ENCODE measurements at places on chromosomes 7 and 10.
A peak's percentile ranks its signal among the peaks of the same experiment; 100 is the strongest.

- DNase-seq, result no peak
Measured at GRCh38 chr7:141559961-141560360, 8.8 kb downstream of the AGK start.

DNA sequence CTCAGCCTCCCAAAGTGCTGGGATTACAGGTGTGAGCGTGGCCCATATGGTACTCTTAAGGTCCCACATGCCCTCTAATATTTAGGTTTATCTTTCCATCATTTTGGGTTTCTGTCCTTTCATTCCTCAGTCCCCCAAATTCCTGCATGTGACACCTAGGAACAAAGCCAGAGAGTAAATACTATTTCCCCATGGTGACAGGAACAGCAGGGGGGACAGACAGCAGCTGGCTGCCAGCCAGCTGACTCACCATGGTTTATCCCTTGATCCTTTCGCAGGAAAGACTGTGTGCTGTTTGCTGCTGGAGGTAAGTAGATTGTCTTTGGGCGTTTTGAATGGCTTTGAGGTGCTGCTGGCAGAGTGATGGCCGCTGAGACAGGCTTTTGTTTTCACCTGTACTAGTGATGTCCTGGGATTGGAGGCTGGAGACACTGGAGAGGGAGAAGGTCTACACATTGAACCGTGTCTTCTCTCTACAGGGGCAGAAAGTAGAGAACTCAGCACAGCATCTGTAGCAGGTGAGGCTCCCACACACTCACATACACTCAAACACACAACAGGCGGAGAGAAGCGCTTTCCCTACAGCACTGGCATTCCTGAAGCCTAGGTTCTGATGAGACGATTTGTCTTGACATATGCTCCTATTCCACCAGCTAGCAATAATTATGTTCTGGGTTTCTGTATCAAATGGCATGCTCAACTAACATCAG is 83.7 kb upstream of the EFCAB10 start:
- no peak for DNase-seq

DNA sequence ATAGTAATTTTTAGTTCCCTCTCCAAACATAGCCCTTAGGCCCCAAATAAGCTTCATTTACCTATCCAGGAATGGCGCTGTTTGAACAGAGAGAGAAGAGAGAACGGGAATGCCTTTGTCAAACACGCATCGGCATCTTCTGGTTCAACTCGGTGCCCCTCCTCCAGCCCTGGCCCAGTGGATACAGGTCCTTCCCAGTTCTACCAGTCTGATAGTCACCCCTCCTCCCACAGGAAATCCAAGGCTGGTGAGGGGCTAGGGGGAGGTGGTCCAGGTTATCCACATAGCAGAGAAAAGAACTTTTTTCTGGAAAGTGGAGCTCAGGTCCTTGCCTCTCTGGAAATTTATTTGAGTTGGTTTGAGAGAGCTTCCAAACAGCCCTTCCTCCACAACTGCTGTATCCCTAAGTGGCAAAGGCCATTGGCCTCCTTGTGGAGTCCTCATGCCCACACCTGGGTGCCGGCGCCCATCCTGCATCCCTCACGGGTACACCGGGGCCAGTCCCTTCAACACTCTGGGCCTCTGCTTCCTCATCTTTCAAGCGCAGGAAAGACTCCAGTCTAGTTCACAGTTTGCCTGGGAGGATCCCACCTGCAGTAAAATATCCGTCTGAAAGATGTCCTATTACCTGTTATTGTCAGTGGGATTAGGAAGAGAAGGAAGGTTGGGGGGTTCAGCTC is 287.4 kb downstream of the CELF2 start:
- no peak for DNase-seq

GRCh38 chr7:91373111-91373800 is 109.0 kb downstream of the FZD1 start:
- DNase-seq, result no peak

- DNase-seq, result no peak
Measured at GRCh38 chr10:79220307-79220706, 127.0 kb upstream of the PPIF start.

DNA sequence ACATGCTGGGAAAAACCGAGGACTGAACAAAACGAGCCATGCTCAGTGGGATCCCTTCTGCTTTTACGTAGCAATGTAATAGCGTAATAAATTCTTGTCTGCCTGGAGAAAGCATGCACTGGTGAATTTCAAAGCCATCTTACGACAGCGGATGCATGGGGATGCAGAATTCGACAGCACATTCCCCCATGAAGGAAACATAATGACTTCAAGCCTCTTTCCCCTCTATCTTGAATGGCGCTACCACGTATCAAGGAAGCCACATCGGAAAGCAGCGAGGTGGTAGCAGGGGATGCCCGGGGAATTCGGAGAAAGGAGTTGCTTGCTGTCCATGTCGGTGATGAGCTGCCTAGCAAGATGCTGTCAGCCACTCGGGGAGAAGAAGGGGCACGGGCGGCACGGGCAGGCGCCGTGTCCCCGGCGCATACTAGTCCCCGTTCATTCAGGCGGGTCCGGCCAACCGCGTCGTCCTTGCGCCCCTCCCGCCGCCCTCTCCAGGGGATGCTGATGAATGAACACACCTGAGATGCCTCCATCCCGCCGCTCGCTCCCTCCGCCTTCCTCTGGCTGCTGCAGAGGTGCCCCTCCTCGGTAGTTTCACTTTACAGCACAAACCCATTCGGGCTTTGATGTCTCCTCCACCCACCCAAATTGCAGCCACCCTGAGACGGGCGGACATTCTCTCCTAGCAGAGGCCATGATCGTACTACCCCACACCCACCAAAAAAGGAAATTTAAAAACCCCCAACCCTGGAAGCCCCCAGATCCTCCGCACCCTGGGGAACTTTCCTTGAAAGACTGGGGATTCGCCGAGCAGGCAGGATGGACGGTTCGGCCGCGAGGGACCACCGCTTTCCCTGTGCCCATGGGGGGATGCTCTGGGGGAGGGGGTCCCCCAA is 644 bp downstream of the SORBS1 start:
- DNase-seq, result peak; percentile 26

- no peak for DNase-seq
Measured at GRCh38 chr10:72746426-72747363, 54.8 kb downstream of the MCU start.

DNA sequence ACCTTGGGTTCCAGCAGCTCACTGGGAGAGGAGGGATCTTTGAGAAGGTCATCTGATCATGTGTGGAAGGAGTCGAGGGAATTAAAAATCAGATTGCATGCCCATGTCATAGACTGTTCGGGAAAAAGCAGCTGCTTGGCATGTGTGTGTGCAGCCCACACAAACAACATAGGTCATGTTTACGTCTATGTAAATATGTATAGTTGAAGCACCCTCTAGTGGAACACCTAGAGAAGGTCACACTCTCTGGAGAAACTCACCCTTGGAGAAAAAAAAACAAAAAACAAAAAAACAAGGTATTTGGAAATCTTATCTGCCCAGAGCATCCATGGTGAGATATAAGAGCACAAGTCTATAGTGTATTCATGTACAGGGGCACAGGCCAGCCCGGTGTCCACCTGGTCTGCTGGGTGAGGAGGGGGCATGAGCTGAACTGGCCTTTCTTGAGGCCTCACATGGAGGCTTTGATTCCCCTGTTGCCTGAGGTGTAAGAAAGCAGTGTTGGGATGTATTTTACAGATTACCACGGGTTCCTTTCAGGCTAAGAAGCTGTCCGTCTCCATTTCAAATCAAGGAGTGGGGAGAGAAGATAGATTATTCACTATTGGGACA is 98.0 kb downstream of the NPY start:
- no peak for DNase-seq

GRCh38 chr7:139620676-139621344 is 97.3 kb downstream of the CLEC2L start:
- peak; percentile 42 for DNase-seq

- DNase-seq, result no peak
Measured at GRCh38 chr7:43441231-43442130, 141.4 kb upstream of the STK17A start.

GRCh38 chr10:13790196-13790595 is 203.4 kb downstream of the PRPF18 start:
- DNase-seq, result no peak

- DNase-seq, result no peak
Measured at GRCh38 chr7:84701524-84702306, 485.1 kb downstream of the SEMA3D start.

DNA sequence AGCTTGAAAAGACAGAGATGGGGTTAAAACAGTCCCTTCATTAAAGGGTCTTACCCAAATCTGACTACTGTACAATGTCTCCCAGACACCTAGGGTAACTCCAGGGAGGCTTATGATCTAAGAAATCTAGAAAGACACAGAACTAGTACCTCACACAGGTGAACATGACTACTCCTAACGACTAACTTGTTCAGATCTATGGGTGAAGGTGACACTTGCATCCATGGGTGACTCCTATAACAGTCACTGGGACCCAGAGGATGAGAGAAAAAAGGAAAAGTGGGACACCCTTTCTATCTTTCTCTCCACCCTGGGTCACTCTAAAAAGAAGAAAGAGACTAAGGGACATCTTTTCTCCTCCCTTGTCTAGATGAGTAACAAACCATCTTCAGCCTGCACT is 19.2 kb downstream of the AKR1C8 start:
- no peak for DNase-seq

DNA sequence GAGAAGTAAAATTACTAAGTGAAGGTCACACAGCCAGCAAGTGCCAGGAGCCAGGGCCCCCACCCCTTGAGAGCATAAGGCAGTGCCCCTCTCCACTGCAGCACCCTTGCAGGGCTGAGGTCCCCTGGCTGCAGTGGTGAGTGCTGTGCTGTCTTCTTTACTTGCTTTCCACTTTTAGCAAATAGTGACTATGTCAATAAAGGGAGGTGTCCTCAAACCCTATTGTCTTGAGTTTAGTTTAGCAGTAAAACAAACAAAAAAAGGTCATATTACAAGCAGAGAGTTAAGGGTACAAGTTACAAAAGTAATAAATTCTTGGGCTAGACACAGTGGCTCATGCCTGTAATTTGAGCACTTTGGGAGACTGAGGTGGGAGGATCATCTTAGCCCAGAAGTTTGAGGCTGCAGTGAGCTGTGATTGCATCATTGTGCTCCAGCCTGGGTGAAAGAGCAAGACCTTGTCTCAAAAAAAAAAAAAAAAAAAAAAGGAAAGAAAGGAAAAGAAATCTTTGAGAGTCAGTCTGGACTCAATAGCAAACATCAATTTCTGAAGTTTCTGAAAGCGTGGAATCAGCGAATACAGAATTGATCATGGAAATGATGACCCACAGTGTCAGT is 39.0 kb upstream of the KIF5B start:
- DNase-seq, result no peak

- no peak for DNase-seq
Measured at GRCh38 chr10:74415146-74415839, 264.3 kb downstream of the ADK start.

DNA sequence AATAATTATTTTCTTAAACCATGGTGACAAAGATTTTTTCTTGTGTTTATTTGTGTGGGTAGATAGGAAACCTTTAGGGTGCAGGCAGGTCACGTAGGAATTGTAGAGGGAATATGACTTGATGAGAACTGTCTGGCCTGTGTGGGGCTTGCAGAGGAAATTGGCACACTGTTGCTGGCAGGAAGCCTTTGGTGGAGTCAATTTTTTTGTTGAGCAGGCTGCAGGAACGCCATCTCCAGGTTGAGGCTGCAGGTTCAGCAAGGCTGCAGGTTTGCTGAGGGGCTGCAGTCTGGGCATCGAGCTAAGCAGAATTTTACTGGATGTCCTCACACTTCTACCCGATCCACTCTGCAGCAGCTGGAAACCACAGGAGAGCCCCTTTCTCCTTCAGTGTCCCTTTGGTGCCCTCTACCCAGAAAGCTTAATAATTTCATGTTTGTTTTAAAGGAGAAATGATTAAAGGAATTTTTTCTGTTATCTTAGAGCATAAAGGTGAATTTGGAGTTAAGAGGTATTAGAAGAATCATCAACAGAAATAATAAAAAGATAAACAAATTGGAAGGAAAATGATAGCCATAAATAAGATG is 37.0 kb downstream of the TBC1D12 start:
- DNase-seq, result no peak

DNA sequence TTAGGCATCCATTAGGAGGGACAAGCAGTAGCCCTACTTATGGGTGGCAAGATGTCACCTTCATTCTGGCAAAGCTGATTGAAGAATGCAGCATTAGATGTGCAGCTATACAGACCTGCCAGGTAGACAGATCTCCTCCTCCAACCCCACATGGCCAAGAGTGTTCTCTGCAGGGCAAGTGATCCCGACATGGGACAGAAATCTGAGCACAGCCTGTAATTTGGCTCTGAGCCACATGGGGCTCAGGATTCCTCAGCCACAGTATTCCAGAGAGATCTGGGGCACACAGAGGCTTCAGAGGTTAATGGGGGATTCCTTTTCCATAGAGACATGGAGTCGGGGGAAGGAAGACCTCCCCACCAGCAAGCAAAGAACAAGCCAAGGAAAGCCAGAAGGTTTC is 58.7 kb upstream of the GDF10 start:
- no peak for DNase-seq

DNA sequence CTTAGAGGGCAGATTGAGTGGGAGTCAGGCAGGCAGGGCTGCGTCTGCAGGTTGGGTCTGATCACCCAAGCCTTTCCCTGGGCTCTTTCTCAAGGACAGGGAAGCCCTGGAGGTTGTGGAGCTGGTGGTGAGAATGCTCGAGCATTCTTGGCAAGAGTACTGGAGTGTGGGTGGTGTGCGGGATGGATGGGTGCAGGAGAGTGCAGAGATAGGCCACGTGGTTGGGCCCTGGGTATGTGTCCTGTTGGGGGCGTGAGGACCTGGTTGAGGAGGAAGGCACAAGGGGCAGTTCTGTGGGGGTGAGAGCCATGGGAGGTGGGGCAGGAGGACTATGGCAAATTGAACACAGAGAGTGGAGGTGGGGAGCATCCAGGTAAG is 135.9 kb downstream of the PTPN20 start:
- DNase-seq, result no peak

GRCh38 chr7:55657654-55658053 is 85.4 kb upstream of the VOPP1 start:
- DNase-seq, result no peak

- no peak for DNase-seq
Measured at GRCh38 chr10:69172241-69172982, 7.6 kb upstream of the SUPV3L1 start.

DNA sequence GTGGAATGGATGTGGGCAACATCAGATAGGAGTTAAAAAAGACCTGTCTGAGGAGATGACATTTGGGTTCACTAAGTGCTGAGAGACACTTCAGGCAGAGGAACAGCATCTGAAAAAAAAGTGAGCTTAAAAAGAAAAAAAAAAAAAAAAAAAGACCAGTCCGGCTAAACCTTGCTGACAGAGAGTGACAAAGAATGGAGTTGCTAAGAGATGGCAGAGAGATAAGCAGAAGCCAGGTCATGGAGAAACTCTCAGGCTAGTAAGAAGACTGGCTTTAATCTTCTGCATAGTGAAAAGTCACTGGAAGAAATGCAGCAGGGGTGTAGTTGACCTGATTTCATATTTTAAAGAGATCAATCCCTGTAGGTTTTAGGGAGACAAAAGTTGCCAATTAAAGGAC is 711.1 kb upstream of the SEMA3D start:
- no peak for DNase-seq

GRCh38 chr7:2120841-2121830 is 111.6 kb downstream of the MAD1L1 start:
- DNase-seq, result no peak
